M059J (cell line): ENCODE measurements at places on chromosomes 4 and X.

DNA sequence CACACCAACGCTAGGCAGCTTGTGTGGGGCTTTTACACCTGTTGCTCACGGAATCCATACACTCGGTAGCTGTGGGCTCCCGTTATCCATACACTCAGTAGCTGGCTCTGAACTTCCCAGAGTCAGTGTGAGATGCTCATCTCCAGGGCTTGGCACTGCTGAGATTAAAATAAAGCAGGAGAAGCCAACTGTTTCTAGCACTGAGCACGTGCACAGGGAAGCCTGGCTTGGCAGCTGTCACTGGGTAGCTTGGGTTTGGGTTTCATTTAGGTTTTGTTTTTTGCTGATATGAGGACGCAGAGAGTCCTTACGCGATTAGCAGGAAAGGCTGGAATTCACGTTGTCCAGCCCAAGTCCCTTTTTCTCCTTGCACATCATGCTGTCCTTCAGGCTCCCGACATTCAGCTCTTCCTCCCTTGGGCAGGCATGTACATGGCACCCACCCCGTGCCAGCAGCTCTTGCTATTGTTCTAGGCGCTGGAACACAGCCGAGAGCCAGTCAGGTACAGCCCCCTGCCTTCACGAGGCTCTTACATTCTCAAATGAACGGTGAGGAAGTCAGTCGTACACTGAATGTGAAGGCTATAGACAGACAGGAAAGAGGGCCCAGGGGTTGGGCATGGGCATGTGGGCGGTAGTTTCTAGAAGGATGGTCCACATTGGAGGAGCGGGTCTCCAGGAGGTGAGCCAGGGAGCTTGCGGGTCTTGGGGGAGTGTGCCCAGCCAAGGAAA lies 25.9 kb downstream of the NSG1 start:
- no peak for DNase-seq

DNA sequence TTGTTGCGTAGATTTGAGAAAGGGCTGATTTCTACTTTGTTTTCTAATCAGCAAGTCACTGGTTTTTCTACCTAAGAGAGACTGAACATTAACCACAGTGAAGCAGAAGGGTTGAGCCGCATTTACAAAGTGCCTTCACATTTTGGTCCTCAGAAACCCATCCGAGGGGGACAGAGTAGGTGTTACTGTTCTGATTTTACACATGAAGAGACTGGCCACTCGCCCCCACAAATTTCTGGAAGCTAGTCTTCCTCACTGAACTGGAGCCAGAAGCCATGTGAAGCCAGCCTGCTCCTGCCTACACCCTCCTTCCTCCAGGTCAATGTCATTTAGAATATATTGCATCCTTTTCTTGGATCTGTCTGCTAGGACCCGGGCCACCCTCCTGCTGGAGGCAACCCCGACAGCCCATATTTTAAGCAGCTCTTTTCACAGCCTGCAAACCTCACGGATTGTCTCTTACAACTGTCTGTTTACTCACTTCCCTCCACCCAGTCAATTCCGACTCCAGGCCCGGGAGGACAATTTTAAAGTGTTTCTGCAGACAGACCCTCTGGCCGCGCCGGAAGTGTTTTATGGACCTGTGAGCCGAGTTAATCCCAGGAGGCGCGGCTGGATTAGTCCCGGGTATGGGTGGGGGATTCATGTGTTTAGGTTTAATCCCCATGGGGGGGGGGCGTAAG lies 73.2 kb upstream of the BCOR start:
- DNase-seq = no peak

GRCh38 chrX:108415891-108416290 lies 22.3 kb downstream of the COL4A6 start:
- DNase-seq = peak; percentile 60

- no peak for DNase-seq
These were observed 310.4 kb downstream of the SPRY1 start for GRCh38 chr4:123706973-123707372.

- no peak for DNase-seq
These were observed 24.7 kb downstream of the SH3KBP1 start for GRCh38 chrX:19862634-19863211.

- no peak for DNase-seq
These were observed 55.6 kb downstream of the RTL9 start for GRCh38 chrX:110414273-110414672.

GRCh38 chr4:141524116-141524515 lies 112.3 kb upstream of the IL15 start:
- DNase-seq = no peak

GRCh38 chr4:121597346-121597934 lies 99.3 kb downstream of the ANXA5 start:
- peak; percentile 69 for DNase-seq

- peak; percentile 5 for DNase-seq
These were observed 135.1 kb downstream of the IRS4 start for GRCh38 chrX:108601276-108601675.

- no peak for DNase-seq
These were observed 2385.0 kb upstream of the TENM3 start for GRCh38 chr4:179858221-179858620.

DNA sequence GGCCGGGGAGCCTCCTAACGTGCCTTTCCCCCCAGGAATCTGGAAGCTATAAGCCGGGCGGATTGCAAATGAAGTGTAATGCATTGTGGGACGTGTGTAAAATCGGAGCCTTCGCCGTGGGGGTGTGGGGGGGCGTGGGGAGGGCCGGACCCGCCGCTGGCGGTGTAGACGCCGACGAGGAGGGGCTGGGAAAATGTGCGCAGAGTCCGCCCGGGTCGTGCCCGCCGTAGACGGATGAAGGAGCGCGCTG lies 1.3 kb downstream of the STOX2 start:
- DNase-seq = no peak

GRCh38 chrX:132918523-132918922 lies 39.9 kb downstream of the HS6ST2 start:
- DNase-seq = no peak

- no peak for DNase-seq
These were observed 91.0 kb upstream of the SH3RF1 start for GRCh38 chr4:169361756-169362155.

- peak; percentile 77 for DNase-seq
These were observed 5.7 kb downstream of the SH3BP2 start for GRCh38 chr4:2798399-2799223.

DNA sequence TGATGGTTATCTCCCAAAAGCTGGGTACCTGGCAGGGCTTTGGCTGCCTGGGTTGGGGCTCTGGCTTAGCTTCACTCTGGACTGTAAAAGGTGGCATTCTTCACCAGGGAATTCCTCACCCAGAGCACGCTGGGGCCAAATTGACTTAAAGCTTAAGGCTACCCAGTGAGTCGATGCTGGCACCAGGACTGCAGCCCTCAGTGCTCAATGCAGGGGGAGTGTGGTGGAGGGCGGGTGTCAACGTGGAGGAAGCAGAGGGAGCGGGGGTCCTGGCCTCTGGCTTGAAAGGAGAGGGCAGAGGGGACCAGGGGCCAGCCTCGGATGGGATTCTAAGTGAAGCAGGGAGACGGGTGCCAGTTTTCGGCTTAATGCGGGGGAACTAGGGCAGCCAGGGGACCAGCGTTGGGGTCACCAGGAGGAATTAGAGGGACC lies 446 bp upstream of the FAM50A start:
- DNase-seq = peak; percentile 67

- DNase-seq = peak; percentile 74
These were observed 17.8 kb downstream of the TIGD2 start for GRCh38 chr4:89129080-89129640.

DNA sequence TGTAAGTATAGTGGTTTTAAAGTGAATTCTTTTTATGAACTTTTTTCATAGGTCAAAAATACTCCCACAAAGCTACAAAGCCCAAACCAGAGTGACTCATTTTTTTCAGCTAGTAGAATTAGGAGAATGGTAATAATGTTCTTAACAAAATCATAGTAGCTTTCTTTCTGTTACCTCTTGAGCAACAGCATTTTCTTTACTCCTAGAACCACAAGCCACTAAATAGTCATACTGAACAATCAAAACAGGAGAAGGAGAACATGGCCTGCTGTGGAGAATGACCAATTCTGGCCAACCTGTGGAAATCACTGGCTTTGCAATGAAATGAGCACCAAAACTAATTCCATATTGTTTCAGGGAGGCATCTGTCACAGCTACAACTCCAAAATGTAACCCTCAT lies 112.9 kb downstream of the AMMECR1 start:
- peak; percentile 85 for DNase-seq

DNA sequence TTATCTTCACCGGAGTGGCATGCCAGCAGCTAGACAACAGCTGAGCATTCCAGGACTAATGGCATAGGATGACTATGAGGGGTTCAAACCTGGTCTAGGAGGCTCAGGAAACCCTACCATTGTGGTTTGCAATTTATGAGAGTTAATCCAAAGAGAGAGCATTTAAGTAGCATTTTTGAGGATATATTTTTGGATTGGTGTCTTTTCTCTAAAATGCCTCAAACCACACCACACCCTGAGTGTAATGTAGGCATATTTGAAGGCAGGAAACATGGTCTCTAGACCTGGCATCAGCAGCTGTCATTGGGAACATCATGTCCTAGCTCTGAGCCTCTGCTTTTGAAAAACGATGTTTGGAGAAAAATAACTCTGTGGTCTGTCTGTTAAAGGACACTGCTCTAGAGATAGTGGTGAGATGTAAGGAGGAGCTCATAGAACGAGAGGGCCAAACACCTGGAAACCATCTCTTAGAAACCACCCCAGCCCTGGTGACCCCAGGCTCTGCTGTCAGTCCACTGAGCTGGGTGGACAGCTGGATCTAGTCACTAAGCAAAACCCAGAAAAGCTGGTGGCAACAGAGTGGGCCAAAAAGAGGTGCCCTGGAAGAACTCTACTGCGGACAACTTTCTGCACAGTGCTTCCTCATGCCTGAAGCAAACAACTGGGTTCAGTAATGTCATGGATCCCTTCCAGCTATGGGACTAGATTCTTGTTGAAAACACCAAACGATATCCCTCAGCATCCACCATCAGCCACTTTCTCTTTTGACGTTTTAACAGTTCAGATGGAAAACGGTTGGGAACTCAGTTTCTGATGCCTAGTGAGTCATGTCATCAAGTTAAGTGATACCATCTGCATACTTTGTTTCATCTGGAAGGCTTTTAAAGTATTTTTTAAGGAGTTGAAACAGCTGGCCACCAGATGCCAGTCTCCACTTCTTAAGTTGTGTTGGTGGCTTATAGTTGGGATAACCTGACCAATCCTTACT lies 100.2 kb upstream of the C1QTNF7 start:
- peak; percentile 44 for DNase-seq

GRCh38 chr4:188986271-188986689 lies 847.0 kb downstream of the TRIML1 start:
- peak; percentile 88 for DNase-seq

DNA sequence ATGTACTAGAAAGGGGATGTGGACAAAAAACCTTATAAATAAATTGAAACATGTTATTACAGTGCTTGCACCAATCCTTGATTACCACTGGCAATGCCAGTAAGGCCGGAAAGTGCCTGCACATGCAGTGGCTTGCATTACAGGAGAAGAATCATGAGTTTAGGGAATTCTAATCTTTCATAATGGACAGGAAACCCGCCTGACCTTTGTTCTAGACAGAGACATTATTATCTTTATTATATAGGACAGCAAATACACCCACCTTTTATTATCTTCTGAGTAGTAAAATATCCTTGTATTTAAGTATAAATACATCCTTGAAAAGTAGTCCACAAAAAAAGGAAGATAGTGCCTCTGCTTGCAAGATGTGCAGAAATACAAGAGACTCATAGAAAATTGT lies 379.9 kb upstream of the LCORL start:
- no peak for DNase-seq

DNA sequence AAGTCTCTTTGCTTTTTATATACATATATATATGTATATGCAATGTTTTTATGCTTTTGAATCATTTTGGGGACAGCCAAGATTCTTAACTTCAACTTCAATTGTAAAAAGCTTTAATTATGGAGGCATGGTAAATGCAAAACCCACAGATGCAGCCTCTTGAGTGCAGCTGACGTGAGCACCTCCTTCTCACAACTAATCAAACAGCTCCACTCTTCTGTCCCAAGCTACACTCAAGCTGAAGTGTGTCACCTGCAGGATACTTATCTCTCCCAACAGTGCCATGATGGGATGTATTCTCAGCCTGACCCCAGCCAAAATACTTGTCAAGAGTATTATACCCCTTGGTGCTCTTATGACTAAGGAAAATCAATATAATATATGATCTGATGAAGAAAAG lies 60.7 kb upstream of the BLTP1 start:
- DNase-seq = no peak

DNA sequence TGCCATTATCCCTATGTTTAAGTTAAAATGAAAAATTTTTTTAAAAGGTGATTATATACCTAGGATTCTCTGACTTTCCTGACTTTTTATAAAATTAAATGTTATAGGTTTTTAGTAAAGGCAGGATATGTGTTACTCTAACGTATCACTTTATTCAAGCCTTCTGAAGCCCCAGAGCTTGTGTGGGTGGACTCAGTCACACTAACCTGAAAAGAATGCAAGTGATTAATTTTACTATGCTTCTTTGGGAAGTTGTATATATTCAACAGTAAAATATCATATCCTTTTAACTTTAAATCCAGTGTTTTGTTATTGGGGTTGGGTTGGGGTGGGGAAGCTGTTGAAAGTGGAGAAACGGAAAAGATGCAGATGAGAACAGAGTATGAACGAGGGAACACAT lies 22.8 kb downstream of the PDLIM3 start:
- DNase-seq = peak; percentile 10

GRCh38 chrX:53605004-53605403 lies 81.5 kb downstream of the HUWE1 start:
- no peak for DNase-seq

DNA sequence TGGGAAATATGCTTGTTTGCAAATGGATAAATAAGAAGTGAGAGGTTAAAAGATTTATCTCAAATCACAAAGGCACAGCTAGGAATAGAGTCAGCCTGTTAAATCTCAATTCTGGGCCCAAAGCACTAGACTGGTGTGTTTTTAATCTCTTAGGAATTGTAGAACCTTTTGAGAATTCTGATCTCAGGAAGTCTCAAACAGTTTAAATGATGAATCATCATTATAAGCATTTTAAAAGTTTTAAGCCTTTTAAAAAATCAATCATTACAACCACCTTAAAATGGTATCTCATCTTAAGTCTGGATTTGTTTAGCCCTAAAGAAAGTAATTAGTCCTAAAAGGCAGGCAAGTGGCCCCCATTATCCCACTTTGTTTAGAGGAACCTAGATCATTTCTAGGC lies 17.8 kb downstream of the DGKK start:
- no peak for DNase-seq

DNA sequence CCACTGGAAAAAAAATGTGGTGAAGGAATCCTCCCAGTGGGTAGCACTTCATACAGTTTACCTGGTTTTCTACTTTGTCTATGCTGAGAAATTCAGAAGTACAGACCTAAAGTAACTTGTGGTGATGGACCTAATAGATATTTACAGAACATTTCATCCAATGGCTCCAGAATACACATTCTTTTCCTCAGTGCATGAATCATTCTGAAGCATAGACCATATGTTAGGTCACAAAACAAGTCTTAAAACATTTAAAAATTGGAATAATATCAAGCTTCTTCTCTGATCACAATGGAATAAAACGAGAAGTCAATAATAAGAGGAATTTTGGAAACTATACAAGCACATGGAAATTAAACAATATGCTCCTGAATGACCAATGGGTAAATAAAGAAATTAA lies 450.1 kb upstream of the INTU start:
- no peak for DNase-seq

GRCh38 chr4:98473046-98473445 lies 185.4 kb downstream of the TSPAN5 start:
- DNase-seq = no peak

- DNase-seq = no peak
These were observed 23.2 kb upstream of the HOPX start for GRCh38 chr4:56704089-56704871.

GRCh38 chrX:71998836-71999509 lies 88.3 kb downstream of the NHSL2 start:
- peak; percentile 46 for DNase-seq

GRCh38 chr4:123826896-123827295 lies 430.3 kb downstream of the SPRY1 start:
- DNase-seq = peak; percentile 65
